Umbilical cord (tissue), 2 donors: ENCODE measurements at places on chromosomes 7 and 10.

DNA sequence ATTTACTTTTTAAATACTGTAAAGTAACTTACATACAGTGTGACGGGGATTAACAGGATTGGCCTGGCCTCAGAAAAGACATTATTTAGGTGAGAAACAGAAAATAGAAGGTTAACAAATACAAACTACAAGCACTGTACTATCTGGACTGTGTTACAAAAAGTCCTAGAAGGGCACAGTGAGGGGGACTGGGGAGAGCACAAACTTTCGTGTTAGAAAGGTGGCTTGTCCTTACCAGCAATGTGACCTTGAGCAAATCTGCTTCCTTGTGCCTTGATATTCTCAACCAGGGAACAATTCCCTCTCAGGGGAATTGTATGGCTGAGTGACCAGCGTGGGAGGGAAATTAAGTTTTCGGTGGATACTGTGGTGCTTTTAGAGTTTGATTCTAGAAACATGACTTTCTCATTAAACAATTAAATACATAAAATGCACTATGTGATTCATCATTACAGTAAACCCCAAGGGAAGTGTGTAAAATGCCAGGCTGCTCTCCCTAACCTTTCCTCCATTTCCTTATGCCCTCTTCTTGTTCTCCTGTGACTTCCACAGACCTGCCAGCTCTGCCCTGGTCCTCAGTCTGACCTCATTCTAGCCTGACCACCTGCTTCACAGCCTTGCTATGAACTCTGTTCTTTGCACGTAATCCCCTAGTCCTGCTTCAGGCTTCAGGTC is 57.7 kb downstream of the OSBPL3 start:
- DNase-seq: no peak

- no peak for DNase-seq
Observed at GRCh38 chr10:28530751-28531150, 2.2 kb upstream of the WAC start.

GRCh38 chr10:28256776-28257175 is 46.1 kb downstream of the MPP7 start:
- DNase-seq: no peak

- DNase-seq: no peak
Observed at GRCh38 chr7:67758551-67758950, 761.9 kb downstream of the TYW1 start.

DNA sequence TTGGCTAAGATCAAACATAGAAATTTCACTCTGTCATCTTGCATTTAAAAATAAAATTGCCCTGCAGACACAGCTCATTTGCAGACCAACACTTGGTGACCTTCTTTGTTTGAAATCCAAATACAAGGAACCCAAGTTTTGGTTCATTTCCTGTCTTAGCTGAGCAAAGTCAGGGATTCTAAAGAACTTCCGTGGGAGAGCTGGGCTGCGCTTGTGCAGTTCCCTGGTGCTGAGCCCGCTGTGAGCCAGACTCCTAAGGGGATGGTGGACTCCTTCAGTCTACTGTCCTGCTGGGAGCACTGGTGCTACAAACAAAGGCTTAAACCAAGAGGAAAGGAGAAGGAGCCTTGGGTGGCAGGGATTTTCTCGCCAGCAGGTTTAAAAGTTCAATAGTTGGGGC is 60.0 kb downstream of the MYOF start:
- no peak for DNase-seq

DNA sequence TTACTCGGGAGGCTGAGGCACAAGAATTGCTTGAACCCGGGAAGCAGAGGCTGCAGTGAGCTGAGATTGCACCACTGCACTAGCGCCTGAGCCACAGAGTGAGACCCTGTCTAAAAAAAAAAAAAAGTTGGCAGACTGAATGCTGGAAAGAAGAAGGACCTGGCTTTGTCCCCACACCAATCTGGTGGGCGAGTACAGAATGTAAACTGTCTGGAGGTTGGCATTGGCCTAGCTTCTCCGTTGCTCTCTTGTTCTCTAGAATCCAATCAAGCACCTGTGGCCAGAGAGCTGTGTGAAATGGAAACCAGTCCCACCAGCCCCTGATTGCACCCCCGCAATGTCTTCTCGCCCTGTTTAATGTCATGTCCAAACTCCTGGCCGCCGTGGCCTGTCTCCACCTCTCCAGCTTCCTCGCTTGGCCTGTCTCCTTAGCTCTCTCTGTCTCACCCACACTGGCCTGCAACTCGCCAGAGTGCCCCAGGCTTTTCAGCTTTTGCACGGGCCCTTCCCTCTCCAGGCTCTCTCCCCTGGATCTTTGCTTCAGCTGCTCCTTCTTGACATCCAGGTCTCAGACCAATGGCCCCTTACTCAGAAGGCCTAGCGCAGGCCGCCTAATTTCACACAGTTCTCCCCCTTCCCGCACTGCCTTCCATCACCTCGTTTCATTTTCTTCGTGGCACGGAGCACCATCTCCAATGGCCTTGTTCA is 670 bp upstream of the AGK start:
- DNase-seq: peak; percentile 2

DNA sequence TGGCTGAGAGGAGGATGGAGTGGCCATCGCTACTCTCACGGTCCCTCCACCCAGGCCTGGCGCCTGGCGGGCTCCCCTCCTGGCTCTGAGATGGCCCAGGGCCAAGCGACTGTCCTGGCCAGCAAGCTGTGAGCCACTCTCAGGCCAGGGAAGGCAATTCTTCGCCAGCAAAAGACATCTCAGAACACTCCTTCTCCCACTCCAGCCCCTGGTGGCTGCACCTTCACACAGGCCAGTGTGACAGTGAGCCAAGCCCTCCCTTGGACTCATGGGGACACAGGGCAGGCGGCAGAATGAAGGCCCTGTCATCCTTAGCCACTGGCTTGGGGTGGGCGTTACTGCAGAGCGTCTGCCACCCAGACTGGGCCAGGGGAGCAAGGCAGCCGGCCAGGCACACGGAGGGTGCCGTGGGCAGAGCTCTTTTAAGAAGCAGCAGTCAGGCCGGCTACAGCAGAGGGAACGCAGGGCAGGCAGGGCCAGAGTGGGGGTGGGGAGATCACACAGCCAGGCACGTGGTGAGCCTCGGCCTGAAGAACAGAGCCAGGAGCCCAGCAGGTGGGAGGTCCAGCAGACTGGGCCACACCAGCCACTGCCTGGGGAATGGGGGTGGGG is 14.4 kb downstream of the STK32C start:
- no peak for DNase-seq

- DNase-seq: no peak
Observed at GRCh38 chr10:43753397-43754061, 104.8 kb upstream of the ZNF32 start.

- no peak for DNase-seq
Observed at GRCh38 chr10:95414844-95415485, 124.2 kb upstream of the PDLIM1 start.

DNA sequence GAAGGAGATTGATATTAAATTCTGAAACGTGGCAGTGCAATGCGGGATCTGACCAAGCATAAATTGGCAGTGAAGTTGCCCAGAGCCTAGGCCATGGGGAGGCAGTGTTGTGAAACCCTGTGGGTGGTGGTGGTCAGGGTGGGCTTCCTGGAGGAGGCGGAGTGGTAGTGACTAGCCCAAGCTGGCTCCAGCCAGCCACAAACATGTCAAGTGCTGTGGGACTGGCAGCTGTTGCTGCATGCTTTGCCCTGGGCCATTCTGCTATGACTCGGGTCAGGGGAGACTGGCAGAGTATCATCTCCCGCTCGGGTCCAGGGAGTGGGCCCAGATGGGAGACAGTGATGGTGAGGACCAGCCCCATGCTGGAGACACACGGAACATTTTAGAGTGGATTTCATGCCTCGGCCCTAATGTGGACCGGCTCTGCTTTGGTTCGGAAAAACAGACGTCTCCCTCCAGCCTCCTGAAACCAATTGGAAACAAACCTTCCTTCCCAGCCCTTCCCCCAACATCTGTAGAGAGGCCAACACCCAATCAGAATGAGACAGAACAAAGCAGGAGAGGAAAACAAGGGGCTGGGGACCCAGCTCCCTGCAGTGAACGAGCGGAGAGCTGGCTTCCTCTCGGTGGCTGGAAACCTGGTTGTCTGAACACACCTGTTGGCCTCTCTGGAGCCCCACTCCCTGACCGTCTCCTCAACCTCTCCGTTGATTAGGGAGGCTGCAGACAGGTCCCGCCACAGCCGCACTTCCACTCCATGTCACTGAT is 58.2 kb downstream of the TMEM270 start:
- no peak for DNase-seq

DNA sequence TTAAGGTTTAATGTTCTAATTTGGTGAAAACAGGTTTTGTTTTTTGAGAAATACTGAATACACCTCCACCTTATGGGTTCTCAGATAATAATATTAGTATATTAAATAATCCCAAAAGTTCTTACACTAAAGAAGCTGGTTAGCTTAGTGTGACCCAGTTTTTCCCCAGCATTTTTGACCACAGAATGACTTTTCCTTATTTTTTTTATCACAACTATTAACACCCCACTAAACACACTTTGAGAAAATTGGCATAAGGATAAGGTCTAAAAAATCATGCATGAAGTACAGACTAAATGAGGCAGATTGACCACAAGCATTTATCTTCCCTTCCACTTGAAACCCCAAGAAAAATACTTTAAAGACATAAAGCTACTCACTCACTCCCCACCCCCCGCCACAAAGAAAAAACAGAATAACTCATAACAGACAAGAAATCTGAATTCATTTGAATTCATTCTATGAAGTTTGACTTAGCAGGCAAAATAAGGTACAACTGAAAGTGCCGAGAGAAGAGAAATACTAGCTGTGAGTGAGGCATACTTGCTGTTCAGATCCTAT is 49.7 kb upstream of the WNT16 start:
- no peak for DNase-seq

DNA sequence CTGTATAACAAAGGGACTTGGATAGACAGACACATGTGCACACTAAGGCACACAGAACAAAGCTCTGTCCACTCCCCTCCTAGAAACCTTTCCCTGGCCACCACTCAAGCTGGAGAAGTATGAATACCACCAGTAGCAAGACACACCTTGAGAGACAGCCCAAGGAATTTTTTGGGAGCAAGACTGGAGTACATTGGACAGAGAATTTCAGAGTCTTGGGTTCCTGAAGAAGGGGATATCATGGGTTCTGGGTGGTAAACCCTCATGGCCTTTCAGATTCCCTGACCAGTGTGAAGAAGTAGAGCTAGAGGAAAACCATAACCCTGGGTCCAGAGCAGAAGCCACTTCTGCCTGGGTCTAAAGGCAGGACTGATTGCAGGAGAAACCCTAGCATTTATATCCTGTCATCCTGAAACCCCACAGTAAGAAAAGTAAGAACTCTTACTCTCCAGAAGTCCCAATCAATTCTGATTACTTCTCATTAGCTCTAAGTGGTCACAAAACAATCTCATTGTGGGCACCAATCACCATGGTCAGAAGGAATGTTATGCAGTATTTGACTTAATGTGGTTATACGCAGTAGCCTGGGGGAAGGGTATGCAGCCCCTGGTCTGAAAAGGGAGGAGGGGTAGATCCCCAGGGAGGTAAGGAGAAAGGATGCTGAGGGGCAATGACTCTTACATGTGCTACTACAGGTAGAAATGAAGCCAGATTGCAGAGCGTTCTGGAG is 20.4 kb upstream of the MACC1 start:
- no peak for DNase-seq

DNA sequence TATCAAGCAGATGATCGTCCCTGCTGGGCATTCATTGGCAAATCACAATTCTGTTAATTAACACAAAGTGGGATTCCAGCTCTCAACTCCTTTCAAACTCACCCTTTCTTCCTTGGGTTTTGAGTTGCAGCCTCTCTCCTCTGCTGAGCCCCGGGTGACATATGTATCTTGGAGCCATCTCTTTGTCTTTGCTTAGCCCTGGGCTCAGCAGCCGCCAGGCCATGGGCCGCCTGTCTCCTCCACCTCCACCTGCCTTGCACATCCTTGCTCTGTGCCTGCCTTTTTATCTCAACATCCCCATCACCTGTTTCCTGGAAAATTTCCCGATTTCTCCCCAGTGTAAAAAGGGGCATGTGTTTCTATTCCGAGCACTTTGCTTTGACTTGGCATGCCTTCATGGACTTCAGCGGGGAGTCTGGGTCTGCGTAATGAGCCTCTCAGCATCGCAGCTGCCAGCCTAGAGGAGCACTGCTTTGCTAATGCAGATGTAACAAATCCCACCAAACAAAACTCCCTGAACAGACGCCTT is 141.3 kb upstream of the AGK start:
- no peak for DNase-seq

- no peak for DNase-seq
Observed at GRCh38 chr10:114720685-114721278, 62.7 kb upstream of the ABLIM1 start.

DNA sequence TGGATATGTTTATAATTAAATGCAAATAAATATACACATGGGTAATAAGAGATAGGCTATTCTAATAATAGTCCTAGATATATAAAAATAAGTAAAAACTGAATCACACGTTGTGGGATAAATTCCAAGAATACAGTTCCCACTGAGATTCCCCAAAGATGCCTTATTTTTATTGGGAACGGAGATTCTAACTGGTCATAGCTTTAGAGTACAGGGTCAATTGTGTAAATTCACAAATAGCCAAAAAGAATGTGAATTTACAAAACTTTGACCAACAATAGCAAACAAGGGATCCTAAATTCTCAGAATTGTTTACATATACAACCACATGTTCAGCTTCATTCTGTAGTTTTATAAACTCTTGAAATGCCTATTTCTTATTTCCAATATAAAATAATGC is 65.0 kb downstream of the VSTM4 start:
- DNase-seq: no peak

- DNase-seq: no peak
Observed at GRCh38 chr10:133126431-133127290, 33.4 kb upstream of the KNDC1 start.

GRCh38 chr10:23391821-23392220 is 47.1 kb upstream of the OTUD1 start:
- peak; percentile 26 for DNase-seq

- no peak for DNase-seq
Observed at GRCh38 chr7:111437736-111438135, 124.6 kb downstream of the IMMP2L start.

GRCh38 chr10:76319661-76320060 is 888.2 kb downstream of the LRMDA start:
- DNase-seq: no peak

- peak; percentile 33 for DNase-seq
Observed at GRCh38 chr7:51226063-51226755, 90.4 kb downstream of the COBL start.

GRCh38 chr10:111246814-111247452 is 170.1 kb downstream of the ADRA2A start:
- no peak for DNase-seq

DNA sequence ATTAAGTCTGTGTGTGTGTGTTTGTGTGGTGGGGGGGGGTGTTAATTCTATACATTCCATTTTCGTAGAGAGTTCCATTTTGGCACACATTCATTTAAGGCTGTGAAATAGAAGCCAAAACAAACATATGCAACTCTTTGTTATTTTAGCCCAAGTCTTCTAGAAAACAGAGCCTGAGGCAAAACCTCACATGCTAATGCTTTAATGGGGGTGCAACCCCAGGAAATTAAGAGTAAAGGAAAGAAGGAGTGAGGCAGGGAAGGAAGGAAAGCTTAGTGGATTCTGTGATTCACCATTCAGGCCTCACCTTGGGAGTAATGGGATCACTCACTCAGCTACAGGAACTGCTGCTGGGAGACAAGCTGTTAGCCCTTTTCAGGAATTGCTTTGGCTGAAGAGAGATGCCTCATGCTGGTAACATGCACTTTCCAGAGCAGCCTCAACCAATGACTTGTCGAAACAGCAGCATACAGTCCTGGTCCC is 73.0 kb upstream of the CTTNBP2 start:
- DNase-seq: peak; percentile 20

- DNase-seq: no peak
Observed at GRCh38 chr7:26224359-26224758, 22.8 kb downstream of the CBX3 start.
